Anterior cingulate cortex (tissue), 58 donors: ENCODE measurements at places on chromosomes 3 and 15.

GRCh38 chr15:42338500-42338899 lies 20.8 kb upstream of the CAPN3 start:
- no peak for DNase-seq

GRCh38 chr3:103002425-103003176 lies 567.8 kb downstream of the ZPLD1 start:
- no peak for DNase-seq

DNA sequence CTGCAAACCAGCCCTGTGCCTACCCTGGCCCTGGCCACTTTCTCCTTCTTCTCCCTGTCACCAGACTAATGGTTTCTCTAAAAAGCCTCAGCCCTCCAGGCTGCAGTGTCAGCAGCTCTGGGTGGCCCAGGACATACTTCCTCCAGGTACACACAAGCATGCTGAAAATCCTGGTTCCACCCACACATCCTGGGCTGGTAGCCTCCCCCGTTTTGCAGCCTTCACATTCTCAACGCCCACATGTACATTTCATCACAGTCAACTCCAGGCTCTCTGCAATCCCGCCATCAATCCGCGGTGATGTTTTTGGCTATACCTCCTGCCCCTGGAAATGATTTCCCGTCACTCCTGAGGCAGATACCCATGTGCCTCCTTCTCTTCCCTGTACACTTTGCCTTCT lies 59.4 kb downstream of the MAGEF1 start:
- DNase-seq, result no peak

DNA sequence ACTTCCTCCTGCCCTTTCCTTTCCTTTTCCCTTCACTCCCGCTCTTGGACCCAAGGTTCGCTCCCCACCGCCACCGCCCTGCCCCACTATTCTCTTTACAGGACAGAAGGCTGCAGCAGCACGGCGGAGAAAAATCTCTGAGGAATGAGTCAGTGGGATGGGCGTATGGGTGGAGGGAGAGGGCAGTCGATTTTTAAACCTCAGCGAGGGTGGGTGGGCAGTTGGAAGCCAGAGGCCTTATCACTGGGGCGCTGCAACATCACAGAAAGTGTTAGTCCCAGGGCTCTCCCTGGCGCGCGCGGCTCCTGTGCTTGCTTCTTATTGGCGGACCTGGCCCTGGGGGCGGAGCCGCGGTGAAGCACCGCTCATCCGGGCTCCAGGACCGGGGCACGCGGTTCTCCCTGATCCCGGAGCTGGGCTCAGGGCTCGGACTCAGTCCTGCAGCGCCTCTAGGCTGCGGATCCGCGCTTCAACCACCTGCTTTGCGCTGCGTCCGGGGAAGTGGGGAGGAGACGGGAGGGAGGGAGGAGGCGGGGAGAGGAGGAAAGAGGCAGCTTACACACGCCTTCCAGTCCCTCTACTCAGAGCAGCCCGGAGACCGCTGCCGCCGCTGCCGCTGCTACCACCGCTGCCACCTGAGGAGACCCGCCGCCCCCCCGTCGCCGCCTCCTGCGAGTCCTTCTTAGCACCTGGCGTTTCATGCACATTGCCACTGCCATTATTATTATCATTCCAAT lies at the start of gene ALCAM:
TSS of gene ALCAM (plus strand) at position 584 of the 737 bp plus-strand sequence.
- DNase-seq, result peak; percentile 98

- no peak for DNase-seq
Measured at GRCh38 chr3:131505421-131505820, 2.6 kb upstream of the MRPL3 start.

- DNase-seq, result no peak
Measured at GRCh38 chr3:63654931-63655330, 2.5 kb downstream of the SNTN start.

- no peak for DNase-seq
Measured at GRCh38 chr3:37905987-37906674, 44.5 kb downstream of the CTDSPL start.

DNA sequence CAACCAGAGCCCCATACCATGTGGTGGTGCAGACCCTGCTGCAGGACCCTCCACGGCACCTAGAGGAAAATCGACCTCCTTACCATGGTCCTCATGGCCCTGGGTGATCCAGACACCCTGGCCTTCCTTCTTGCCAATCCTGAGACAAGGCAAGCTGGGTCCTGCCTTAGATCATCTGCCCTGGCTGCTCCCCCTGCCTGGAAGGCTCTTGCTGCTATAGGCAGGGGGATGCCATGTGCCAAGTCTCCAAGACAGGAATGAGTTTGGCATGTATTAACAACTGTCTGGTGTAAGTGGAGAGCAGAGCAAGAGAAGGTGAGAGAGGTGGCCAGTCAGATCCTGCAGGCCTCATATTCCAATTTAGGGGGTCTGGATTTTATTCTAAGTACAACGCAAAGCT lies 7.5 kb downstream of the HEG1 start:
- DNase-seq, result no peak

GRCh38 chr3:126026277-126026751 lies 57.3 kb downstream of the ROPN1B start:
- no peak for DNase-seq

DNA sequence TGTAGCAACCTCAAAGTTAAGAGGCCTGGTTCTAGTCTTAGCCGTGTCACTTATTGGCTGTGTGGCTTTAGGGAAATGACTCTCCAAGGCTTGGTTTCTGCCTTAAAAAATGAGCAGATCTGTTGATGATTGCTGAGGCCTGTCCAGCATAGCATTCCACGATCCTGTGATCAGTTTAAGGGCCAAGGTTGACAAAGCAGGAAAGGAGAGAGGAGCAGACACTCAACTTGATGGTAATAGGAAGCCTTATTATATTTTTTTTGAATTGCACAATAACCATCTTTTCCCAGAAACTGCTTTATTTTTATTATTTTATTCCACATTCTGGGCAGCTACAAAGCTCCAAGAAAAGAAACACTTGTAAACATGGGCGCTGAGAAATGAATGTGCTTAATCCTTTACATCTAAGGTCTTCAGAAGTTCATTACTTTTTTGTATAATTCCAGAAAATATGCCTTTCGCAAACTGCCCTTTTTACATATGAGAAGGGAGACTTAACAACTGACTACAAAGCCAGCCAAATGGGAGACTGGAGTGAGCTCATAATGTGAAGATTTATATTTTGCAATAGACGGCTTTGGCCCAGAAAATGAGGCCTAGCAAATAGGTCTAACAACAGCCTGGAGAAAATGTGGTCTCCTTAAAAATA lies 241.0 kb downstream of the ATP8B4 start:
- DNase-seq, result no peak

DNA sequence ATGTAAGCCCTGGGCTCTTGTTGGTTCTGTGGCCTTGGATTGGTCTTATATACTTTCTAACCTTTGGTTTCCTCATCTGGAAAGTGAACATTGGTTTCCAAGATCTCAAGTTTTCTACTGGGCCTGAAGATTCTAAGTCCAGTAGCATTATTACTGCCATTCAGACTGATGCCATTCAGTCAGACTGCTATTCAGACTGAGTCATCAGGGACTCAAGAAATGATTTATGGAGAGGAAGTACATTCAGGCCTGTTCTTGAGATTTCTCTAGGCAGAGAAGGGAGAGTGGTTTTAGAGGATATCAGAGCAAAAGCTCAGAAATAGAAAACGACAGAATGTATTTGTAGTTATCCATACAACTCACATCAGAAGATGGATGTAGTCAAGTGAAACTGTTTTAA lies 557.2 kb downstream of the NR2F2 start:
- no peak for DNase-seq

DNA sequence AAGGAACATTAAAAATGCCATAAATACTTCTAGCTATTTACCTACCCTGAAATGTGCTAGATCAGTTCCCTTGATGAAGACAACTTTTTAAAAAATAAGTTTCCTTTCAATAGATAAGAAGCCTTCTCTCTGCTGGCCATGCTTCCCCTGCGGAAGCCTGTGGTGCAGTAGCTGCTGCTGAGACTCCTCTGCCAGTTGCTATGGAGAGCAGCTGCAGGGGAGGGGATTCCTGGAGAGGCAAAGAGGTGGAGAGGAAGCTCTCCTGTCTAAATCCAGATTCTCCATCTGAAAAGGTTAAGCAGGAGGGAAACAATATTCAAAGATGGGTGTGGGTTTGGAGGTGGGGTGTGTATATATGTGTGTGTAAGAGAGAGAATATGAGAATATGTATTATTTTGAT lies 69.8 kb upstream of the BFSP2 start:
- DNase-seq, result no peak

DNA sequence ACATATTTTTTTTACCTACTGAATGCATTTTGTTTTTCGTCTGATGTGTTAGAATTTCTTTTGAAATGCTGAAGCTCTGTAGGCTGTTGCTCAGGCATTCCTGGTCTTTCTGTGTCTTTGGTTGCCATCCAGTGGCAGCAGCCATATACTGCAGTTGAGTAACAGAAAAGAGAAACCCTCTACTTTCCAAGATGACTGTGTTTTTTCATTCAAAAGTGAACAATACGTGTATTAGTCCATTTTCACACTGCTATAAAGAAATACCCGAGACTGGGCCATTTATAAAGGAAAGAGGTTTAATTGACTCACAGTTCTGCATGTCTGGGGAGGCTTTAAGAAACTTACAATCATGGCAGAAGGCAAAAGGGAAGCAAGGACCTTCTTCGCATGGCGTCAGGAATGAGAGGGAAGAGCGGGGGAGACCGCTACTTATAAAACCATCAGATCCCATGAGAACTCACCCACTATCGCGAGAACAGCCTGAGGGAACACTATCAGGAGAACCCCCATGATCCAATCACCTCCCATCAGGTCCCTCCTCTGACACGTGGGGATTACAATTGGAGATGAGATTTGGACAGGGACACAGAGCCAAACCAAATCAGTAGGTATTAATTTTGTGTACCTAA lies 4.7 kb upstream of the GOLGA8B start:
- peak; percentile 75 for DNase-seq

DNA sequence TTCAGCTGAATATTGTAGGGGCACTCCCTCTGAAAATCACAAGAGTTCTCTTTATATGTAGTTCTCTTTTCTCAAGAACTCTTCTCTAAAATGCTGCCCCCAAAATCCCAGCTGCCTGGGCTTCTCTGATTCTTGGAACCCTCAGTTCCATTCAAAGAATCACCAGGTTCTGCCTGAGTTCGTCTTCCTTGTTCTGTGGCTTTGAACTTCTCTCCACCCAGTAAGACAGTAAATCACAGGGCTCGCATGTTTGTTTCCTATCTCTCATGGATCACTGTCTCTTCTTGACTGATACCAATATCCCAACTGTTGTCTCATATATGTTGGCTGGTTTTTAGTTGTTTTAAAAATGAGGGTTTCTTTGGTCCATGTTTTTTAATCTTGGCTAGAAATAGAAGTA lies 359.5 kb upstream of the CBLB start:
- no peak for DNase-seq

DNA sequence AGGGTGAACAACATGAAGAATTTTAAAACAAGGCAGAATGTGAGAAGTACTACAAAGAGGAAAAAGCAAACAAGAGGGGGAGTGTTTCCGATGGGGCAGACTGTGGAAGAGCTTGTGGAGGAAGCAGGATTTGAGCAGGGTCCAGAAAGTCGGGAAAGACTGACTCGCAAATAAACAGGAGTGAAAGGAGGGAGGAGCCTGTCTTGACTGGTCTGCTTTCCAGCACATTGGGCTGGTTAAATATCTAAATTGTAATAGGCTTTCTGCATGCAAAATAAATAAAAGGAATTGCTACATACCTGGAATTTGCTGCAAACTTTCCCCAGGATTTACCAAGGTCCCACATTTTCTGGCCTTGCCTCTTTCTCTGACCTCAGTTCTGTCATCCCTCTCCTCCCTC lies 132.1 kb downstream of the RORA start:
- no peak for DNase-seq

DNA sequence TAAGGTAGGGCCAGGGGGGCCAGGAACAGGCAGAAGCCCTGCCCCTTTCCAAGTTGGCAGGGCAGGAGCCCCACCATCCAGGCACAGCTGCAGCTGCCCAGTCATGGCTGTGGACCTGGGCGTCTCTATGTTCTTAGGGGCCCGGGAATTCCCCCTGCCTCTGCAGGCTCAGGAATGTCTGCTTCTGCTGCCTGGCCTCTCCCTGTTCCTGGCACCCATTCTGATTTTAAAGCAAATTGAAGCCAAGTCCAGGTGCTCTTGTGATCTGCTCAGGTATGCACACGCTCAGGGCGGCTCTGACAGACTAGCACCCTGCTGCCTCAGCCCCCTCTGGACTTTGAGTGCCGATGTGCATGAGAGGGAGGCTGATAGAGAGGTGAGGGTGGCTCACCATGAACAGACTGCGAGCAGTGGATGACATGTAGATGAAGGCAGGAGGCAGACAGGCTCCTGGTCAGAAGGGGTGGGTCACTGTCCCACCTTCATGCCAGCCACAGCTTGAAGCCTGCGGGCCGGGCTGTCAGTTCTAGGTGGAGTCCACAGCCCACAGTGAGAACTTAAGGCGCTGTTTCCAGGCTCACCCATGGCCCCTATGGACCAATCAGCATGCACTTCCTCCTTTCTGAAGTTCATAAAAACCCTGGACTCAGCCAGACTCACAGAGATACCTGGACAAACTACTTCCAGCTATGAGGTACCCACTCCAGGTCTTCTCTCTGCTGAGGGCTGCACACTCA lies 747.8 kb upstream of the GBE1 start:
- no peak for DNase-seq

- DNase-seq, result no peak
Measured at GRCh38 chr3:23995219-23995618, 50.1 kb downstream of the NR1D2 start.

DNA sequence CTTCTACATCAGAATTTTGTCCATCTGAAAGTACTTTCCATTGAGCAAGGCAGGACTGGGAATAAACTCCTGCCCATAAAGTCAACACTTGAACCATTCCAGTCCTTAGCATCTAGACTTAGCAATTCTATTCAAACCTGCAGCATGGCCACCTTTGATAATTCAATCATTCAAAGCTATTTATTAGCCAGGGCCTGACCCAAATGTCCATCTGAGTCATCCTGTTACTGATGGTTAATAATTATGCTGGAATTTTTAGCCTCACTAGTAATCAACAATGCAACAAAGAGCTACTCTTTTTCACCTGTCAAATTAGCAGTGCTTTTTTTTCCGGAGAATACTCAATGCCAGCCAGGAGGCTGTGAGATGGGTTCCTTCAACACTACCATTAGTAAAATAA lies 72.7 kb upstream of the SNRK start:
- no peak for DNase-seq

GRCh38 chr3:185649414-185649813 lies 63.3 kb downstream of the SENP2 start:
- no peak for DNase-seq

DNA sequence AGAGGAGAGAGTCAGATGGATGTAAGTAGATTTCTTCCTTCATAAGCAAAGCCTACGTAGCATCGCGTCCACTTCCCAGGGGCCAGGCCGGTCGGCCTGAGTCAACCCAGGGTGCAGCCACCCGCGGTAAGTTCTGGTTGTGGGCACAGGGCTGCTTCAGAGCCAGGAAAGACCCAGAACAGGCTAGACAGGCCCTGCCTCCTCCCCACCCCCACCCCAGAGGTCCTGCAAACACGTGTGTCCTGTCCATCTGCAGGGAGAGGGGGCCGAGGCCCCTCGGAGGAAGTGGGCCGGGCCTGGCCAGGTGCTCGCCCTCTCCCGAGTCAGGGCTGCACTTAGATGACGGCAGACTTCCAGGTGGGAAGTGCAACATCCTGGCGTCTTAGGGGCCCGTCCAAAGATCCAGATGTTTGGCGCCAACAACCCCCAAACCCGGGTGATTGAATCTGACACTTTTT lies 100.8 kb upstream of the ALDH1A3 start:
- no peak for DNase-seq

- no peak for DNase-seq
Measured at GRCh38 chr15:50137893-50138292, 18.9 kb upstream of the ATP8B4 start.
